Activated CD4-positive, alpha-beta T cell treated with anti-CD3 and anti-CD28 coated beads, Interleukin-2, amount 50 U/mL, for 48 hours (primary cell): ENCODE measurements at places on chromosomes 12 and 14.

DNA sequence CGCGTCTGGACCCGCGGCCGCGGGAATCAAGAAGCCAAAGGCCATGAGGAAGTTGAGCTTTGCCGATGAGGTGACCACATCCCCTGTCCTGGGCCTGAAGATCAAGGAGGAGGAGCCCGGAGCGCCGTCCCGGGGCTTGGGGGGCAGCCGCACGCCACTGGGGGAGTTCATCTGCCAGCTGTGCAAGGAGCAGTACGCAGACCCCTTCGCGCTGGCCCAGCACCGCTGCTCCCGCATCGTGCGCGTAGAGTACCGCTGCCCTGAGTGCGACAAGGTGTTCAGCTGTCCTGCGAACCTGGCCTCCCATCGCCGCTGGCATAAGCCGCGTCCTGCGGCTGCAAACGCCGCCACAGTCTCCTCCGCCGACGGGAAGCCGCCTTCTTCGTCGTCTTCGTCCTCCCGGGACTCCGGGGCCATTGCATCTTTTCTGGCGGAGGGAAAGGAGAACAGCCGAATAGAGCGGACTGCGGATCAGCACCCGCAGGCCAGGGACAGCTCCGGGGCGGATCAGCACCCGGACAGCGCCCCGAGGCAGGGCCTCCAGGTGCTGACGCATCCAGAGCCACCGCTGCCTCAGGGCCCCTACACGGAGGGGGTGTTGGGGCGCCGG, 1.0 kb downstream of the INSM2 start:
- peak; percentile 75 for DNase-seq

DNA sequence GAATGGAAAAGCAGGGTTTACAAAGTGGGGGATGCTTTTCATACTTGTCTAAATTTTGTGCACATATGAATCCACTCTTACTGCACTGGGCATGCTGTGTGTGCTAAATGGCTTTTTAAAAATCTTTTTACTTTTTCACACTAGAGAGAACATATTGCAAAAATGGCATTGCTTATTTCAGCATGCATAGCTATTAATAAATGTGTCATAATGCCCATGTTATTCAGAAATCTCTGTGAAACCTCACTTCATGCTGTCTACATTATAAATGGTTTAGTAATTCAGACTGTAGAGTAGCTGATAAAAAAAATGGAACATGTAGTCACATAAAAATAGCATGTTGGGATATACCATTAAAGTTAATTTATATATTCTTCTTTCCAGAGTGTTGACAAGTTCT, 593.8 kb downstream of the RPL10L start:
- no peak for DNase-seq

GRCh38 chr14:103019826-103020225, 37.5 kb downstream of the CDC42BPB start:
- DNase-seq, result no peak

DNA sequence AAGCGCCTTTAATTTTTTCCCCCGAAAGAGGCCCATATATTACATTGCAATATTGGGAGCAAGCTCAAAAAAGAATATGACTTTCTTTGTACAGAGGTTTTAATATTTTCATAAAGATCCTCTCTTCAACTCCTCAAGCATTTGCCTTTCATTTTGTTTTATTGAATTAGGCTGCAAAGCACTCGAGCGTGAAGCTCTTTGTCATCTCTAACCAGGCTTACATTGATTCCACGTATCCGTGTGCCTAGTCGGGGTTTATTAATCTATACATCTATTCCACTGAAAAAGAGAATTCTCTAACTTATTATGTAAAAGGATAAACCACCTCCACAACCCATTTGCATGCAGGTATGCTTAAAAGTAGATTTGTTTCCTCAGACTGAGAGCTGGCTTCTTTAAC, 234.8 kb upstream of the TMPO start:
- no peak for DNase-seq

DNA sequence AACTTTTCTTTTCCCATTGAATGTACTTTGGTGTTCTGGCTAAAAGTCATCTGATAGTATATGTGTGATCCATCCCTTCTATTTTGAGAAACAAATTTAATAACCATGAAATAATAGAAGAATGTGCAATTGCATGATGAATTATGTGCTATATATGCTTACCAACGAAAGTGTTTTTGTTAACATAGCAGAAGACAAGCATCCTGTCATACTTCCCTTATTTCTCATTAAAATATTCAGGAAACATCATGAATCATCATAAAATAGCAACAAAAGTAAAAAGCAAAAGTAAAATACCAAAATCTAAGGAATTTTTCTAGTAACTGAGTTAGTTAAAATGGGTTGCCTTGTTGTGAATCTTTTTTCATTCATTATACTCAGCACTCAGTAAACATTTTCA, 409.0 kb upstream of the PDE3A start:
- no peak for DNase-seq

DNA sequence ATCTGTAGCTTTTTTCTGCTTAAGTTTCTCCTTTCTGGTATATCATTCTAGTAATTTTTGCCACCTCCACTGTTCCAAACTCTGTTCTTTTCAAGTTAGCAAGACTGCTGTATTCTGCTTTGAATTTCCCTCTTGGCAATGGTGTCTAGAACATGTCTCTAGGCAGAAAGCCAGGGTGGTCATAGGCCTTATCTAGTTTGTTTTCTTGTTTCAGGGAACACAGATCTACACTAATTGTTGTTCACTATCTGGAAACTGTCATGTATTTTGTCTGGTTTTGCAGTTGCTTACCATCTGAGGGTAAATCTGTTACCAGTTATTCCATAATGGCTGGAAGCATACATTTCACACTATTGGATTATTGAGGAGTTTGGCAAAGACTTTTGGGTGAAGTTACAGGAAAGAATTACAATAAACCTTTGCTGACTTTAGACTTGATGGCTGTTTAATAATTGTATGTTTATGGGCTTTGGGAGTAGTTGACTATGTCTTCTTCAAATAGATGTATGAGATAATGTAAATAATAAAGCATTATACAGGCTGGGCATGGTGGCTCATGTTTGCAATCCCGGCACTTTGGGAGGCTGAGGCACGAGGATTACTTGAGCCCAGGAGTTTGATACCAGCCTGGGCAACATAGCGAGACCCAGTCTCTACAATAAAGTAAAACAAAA, 41.4 kb downstream of the FUT8 start:
- no peak for DNase-seq

- no peak for DNase-seq
Measured at GRCh38 chr12:18580706-18581105, 157.1 kb downstream of the PLCZ1 start.

- DNase-seq, result no peak
Measured at GRCh38 chr12:49825360-49825970, 2.7 kb downstream of the NCKAP5L start.
